ENCODE measurements at places on chromosomes 6 and 20.

DNA sequence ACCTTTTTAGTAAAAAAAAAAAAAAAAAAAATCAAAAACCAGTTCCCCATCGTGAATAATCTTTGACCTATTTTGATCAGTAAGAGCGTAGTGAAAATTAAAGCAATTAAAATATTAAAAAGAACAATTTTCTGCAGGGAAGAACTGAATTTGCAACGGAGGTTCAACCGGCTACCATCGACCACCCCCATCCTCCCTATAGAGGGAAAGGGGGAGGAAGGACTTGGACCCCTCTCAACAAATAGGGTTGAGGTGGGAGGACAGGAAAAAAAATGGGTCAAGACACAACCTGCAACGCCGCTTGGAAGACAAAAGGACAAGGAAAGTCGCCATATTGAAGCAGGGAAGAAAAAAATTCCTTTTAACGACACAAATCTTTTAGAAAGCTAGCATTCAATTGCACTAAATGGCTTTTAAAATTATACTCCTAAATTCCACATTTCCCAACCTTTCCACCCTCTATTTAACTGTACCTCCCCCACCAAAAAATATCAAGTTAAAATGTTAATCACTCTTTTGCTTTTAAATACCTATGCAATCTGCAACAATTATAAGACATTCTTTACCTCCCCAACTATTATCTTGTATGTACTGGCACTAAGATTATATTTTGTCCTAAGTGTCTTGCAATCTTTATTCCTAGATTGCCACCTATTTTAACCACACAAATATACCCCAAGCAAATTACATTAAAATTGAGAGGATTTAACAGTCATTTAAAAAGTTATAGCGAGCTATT lies 1.7 kb downstream of the PPP1R10 start:
- DNase-seq = peak; percentile 84

DNA sequence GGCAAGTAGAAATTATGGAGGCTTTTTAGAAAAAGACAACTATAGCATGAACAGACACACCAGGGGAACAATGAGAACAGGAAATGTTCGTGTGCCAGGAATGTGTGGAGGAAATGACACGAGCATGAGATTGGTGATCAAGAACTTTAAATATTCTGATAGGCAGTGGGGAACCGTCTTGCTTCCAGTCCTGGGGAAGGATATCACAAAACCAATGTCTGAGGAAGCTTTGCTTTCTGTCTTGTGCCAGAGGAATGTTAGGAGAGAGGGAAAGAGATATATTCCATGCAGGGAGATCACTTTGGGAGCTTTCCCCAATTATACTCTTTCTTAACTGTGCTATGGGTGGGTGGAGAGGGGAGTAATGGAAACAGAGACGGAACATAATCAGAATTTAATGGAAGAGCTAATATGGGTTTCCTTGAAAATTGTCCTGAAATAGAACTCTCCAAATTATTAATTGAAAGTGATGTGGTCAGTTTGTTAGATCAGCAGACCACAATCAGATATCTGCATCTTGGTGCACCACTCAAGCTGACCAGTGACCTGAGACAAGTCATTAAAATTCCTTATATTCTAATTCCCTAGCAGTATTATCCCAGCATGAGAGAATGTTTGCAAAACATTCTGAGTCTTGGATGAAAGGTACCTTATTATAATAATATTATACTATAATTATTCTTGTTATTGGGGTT lies 178.2 kb downstream of the SOX4 start:
- DNase-seq = no peak

DNA sequence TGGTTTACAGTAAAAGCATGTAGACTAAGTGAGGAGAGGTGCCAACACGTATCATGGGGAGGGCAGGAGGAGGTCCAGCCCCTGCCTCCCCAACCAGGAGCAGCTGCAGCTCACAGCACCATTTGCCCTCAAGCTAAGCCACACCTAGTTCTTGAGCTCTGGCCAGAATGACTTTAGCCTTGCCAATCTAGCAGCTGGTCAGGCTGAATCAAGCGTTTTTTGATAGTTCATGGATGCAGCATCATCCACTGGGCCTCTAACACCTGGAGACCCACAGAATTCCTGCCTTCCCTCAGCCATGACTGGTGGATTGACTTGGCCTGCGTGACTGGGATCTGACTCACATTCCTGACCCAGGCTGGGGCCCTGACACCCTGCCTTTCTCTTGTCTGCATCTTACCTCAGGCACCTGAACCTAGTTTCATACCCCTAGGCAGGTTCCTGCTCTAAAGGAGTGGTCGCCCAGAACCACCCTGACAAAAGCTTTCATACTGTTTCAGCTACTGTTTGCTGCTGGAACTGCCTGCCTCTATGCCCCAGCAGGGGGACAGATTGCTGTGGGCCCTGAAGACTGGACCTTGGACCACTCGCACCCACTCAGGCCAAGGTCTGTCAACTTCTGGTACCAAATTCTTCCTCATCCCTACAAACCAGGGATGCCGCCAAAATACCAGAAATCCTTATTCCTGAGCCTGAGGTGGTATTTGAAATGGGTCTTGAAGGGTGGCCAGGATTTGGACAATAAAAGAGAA lies 122.3 kb downstream of the QRSL1 start:
- DNase-seq = no peak

GRCh38 chr6:47749757-47750156 lies 32.1 kb upstream of the OPN5 start:
- DNase-seq = no peak

- DNase-seq = no peak
These were observed 18.9 kb downstream of the C6orf132 start for GRCh38 chr6:42123379-42124103.

Measured in NAMALWA (cell line).